ENCODE measurements at places on chromosomes 1 and 21. TPM values are rescaled to one million over a fixed set of nuclear protein-coding genes. Genes with fewer than 3 reads are reported as not detected.

Gene NDC1
- 50.4 TPM for total RNA-seq

Gene SLC1A7
- not detected for total RNA-seq

Gene PPM1J
- total RNA-seq = 4.4 TPM

Gene KANK4
- 0.47 TPM for total RNA-seq

Measured in occipital lobe (tissue), 3 donors.